Stimulated activated CD8-positive, alpha-beta memory T cell treated with anti-CD3 and anti-CD28 coated beads, Interleukin-4, amount 100 ng/mL, for 48 hours (primary cell): ENCODE measurements at places on chromosomes 12 and 14.

DNA sequence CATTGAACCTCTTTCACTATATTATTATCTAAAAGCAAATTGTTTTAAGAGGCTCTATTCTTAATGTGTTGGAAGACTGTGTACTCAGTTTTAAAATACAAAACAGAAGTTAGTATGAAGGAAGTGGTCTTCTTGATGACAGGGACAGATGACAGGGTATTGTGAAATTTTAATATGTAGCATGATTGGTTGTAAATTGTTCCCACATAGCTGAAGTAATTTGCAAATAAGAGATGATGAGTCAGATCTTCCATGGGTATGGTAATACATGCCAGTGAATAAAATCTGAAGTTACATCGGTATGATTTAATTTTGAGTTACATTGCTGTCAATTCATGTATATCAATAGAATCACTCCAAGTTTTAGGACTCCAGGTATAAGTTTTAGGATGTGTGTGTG lies 454.8 kb downstream of the AEBP2 start:
- DNase-seq: no peak

- DNase-seq: no peak
Observed at GRCh38 chr12:53948650-53949593, 5.8 kb upstream of the HOXC12 start.

DNA sequence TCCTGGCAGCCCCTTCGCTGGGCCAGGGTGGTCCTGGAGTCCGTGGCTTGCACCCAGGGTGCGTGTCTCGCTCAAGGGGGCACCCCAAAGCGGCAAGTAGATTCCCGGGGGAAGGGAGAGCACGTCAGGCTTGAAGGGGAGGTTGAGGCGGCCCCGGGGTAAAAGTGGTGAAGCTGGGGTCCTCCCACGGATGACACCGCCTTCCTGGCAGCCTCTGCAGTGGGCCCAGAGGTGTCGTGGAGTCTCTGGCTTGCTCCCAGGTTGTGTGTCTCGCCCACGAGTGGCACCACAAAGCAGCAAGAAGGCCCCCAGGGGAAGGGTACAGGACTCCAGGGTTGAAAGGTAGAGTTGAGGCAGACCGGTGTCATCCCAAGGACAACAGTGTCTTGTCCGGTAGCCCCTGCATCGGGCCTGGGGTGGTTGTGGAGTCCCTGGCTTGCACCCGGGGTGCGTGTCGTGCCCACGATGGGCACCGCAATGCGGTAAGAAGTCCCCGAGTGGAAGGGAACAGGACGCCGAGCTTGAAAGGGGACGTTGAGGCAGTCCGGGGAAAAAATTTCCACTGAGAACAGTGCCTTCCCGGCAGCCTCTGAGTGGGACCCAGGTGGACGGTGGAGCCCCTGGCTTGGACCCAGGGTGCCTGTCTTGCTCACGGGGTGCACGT lies 158.0 kb upstream of the ALG10B start:
- DNase-seq: no peak

DNA sequence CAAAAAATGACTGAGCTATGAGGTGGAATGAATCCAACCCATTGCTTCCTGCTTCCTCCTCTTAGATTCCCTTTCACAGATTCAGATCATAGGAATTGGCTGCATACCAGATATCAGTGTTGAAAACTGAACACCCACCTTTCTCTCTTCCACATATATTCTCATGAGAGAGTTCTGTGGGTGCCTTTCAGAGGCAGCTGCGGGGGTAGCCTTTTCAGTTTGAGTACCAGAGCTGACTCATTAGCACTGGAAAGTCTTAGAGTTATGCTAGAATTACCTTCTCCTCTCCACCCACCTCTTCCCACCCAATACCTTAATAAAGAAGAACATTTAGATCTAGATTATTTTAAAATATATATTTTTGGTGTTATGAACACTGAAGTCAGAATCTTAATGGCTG lies 495.4 kb upstream of the SEL1L start:
- no peak for DNase-seq

DNA sequence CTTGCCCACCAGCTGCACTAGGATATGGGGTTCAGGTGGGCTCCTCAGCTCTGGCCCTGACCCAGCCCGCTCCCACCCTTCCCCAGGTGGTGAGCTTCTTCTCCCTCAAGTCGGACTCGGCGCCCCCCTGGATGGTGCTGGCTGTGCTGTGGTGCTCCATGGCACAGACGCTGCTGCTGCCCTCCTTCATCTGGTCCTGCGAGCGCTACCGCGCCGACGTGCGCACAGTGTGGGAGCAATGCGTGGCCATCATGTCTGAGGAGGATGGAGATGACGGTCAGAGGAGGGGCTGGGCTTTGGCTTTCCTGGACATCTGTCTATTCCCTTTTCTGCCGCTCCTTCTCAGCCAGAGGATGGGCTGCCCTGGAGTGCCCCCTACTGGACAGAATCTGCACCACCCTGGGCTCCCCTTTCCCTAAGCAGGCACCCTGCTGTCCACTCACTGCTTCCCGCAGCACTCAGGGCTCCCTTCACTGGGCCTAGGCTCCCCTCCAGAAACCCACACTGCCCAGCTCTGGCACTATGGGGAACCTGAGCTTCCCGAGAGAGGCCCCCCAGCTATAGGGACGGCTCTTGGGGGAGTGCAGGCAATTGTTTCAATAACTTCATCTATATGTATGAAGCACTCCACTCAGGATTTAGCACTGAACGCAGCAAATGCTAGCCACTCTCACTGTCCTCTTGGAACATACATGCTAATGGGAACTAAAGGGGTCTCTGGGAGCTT lies 2.6 kb upstream of the P3H3 start:
- peak; percentile 95 for DNase-seq

GRCh38 chr12:126982707-126983106 lies 1284.3 kb upstream of the TMEM132C start:
- DNase-seq: no peak

GRCh38 chr12:94147387-94147990 lies 888 bp upstream of the PLXNC1 start:
- DNase-seq: no peak

GRCh38 chr14:53519137-53519536 lies 366.0 kb upstream of the DDHD1 start:
- no peak for DNase-seq

- no peak for DNase-seq
Observed at GRCh38 chr12:212715-213526, 1.0 kb downstream of the SLC6A12 start.

- no peak for DNase-seq
Observed at GRCh38 chr12:5364036-5364770, 67.7 kb upstream of the NTF3 start.

- DNase-seq: peak; percentile 41
Observed at GRCh38 chr12:76085520-76085868, 1.0 kb upstream of the NAP1L1 start.

GRCh38 chr14:61174441-61174891 lies 106.7 kb downstream of the TMEM30B start:
- no peak for DNase-seq

DNA sequence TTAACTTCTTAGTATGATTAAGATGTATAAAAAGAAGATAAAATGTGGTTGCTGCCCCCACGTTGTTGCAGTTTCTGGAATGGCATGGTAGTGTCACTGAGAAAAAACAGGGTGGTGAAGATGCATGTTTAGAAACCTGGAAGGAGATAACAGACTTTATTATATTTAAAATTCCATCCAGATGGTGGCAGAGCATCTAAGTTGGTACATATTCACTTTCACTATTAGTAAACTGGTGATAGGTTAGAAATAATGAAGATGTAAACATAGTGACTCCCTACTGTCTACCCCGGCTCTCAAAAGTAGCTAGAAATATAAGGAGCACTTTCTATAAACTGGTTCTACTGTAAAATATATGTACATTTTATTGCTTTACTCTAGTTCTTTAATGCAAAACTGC lies 279.3 kb downstream of the NPAS3 start:
- no peak for DNase-seq

- DNase-seq: peak; percentile 84
Observed at GRCh38 chr14:77459072-77459723, 1.3 kb downstream of the AHSA1 start.
